ENCODE measurements at places on chromosomes 1 and 21.

- DNase-seq = no peak
These were observed 17.1 kb downstream of the ZP4 start for GRCh38 chr1:237873487-237874211.

- DNase-seq = no peak
These were observed 7.1 kb upstream of the GPX7 start for GRCh38 chr1:52595061-52595460.

DNA sequence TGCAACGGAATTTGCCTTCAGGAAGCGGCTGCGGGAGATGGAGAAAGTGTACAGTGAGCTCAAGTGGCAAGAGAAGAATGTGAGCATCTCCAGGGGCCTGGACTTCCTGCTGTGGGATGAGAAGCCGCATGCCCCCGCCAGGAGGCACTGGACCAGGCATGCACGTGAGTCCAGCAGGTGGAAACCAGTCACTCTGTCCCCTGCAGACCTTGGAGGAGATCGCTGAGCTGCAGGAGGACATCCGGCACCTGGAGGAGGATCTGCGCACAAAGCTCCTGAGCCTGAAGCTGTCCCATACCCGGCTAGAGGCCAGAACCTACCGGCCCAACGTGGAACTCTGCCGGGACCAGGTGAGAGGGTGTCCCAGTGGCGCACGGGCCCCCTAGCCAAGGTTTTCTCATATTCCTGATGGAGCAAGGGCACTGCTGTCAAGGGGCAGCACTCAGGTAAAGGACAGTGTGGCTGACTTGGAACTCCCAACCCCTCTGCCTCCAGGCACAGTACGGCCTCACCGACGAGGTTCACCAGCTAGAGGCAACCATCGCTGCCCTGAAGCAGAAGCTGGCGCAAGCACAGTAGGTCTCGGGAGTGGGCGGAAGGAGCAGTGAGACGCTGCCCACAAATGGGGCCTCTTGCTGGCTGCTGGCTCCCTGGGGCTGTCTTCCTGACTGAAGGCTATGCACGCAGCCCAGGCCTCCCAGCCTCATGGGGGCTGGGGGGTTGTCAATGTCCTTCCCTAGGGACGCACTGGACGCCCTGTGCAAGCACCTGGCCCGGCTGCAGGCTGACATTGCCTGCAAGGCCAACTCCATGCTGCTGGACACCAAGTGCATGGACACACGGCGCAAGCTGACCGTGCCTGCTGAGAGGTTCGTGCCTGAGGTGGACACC lies 1.2 kb upstream of the ADPRS start:
- DNase-seq = no peak

- no peak for DNase-seq
These were observed 812 bp upstream of the ARF1 start for GRCh38 chr1:228081578-228082213.

- DNase-seq = no peak
These were observed 302.1 kb upstream of the RRP15 start for GRCh38 chr1:217983051-217983375.

DNA sequence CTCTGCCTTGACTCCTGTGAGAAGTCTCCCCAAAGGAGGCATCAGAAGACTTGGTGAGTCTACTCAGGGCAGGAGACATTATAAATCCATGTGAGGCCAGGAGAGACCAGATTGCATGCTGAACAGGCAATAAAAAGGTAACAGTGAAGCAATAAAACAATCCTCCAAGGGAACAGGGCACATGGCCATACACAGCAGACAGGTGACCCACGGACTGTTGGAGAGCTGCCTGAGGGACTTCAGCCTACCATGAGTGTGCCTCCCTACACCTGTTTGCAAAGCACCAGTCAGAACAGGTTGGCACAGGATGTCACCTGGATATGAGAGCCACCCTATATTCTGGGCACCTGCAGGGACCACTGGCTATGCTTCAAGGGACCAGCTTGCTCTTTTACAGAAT lies 67.6 kb downstream of the MAB21L3 start:
- DNase-seq = peak; percentile 98

- no peak for DNase-seq
These were observed 31.7 kb upstream of the KHDRBS1 start for GRCh38 chr1:31981972-31982371.

DNA sequence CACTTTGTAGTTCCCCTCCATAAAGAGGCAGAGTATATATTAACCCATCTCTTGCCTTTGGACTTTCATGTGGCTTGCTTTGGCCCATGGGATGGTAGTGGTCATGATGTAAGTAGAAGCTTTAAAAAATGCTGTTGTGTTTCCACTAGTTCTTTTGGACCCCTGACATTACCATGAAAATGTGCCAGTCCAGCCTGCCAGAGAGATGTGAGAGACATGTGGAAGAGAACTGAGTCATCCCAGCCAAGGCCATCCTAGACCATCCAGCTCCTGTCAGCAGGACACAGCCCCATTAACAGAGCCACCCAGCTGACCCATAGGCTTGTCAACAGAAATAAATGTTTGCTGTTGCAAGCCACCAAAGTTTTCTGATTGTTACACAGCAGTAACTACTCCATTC lies 3.9 kb upstream of the CD101 start:
- no peak for DNase-seq

DNA sequence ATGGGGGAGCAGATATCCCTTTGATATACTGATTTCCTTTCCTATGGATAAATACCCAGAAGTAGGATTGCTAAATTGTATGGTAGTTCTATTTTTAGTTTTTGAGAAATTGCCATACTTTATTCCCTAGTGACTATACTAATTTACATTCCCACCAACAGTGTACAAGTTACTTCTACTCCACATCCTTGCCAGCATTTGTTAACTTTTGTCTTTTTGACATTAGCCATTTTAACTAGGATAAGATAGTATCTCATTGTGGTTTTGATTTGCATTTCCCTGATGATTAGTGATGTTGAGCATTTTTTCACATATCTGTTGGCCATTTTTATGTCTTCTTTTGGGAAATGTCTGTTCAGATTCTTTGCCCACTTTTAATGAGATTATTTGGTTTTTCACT lies 620.6 kb upstream of the CAMK1G start:
- no peak for DNase-seq

DNA sequence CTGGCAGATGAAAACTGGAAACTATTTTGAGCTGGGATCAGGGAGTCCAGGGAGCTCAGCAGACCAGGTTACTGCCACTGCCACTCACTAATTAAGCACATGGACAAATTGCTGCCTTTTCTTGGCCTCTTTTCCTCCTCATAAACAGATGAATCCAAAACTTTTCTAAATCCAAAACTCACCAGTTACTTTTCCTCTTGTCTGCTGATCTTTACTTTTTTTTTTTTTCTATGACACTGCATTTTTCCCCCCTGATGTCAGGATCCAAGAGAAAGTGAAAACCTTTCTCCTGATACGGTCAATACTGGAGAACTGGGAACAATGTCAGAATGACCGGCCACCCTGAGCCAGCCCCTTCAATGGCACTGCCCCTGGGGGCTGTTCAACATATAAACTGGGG lies 405.8 kb downstream of the DUSP10 start:
- no peak for DNase-seq

- DNase-seq = peak; percentile 90
These were observed 96.0 kb upstream of the BMP8A start for GRCh38 chr1:39395357-39395831.

All from LNCaP clone FGC (cell line).